Activated CD8-positive, alpha-beta memory T cell treated with anti-CD3 and anti-CD28 coated beads, Interleukin-2, amount 50 U/mL, for 4 hours (primary cell): ENCODE measurements at places on chromosomes 5 and 9.

- DNase-seq: no peak
These were observed 55.0 kb upstream of the IER5L start for GRCh38 chr9:129232839-129233591.

DNA sequence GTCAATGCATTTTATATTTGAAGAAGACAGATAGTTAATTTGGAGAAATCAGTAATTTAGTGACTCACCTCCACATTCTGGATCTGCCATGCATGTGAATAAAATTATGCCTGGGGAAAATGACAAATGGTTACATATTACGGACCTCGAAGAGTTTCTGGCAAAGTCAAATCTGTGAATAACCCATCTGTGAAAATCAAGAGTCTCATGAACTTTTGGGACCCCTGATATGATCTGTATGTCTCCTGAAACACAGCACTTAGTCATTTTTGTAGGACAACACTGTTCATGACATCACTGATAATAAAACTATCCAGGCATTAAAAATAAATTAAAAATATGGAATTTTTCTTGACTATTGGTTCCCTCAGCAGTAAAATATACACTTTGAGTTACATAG is 584.5 kb downstream of the TLE4 start:
- no peak for DNase-seq

DNA sequence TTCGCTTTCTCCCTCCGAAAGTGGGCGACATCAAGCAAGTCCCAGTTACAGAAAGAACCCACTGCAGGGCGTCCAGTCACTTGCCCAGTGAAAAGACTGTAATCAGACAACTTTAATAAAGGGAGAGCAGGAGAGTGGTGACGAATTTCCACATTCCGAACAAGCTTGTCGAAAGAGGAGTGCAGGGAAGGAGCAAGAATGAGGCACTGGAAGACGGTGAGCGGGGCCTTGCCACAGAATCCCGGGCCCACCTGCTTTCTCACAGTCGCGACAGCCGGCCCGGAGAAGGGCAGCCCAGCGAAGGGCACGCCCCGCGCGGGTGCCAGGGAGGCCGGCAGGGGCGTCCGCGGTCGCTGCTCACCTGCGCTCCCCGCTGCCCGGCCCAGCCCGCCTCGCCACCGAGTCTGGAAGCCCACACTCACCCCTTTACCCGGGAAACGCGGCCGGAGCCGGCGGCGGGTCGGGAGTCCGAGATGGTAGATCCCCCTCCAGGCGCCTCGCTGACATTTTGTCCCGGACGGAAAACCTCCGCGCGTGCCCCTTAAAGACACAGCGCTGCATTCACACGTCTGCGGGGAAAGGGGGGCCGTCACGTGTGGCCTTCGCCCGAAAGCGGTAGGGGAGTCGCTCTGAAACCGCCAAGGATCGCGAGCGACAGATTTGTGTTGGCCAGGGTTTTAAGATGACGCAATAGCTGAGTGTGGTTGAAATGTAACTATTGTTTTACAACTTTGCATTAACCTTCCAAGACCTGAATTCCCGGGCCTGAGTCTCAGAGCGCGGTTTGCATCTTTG is at the start of gene ZBED3:
Gene ZBED3, minus strand, starts transcription at position 597 of the 795 bp plus-strand sequence. CDS start 9,407 bp downstream, outside the sequence.
- DNase-seq: peak; percentile 60

GRCh38 chr5:88833371-88834130 is 49.4 kb downstream of the MEF2C start:
- DNase-seq: peak; percentile 52

DNA sequence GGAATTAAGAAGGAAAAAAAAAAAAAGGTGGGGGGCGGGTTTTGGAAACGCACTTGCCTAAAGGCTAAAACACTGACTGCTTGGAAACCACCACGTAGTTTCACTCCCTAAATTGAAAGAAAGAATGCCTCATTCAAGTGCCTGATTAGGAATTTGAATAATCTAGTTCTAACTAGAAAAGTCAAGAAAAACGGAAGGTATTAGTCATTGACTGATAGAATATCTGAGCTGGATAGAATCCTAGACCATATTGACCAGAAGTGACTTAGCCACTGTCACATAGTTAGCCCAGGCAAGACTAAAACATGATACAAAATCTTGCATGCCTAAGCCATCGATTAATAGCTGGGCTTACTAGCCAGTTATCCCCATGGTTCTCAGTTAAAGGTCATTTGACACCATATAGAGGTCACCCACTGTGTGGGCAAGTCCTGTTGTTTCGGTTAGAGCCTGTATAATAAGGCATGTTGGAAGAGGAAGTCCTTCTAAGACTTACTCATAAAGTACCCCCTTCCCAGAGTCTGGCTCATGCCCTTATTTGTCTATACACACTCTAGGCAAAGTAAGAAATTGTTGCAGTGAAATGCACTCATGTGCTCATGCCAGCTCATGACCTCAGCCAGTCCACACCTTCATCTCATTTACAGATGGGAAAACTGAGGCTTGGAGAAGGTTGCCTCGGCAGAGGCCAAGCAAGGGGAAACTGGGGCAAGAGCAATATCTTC is 40.2 kb downstream of the SH3RF2 start:
- no peak for DNase-seq

GRCh38 chr5:122697191-122697590 is 77.7 kb upstream of the SNX2 start:
- no peak for DNase-seq

- DNase-seq: no peak
These were observed 54.7 kb downstream of the NAA35 start for GRCh38 chr9:85995599-85995998.

GRCh38 chr5:171924493-171925122 is 81.8 kb downstream of the FBXW11 start:
- no peak for DNase-seq
